ENCODE measurements at places on chromosomes 2 and 18.

GRCh38 chr2:126244937-126245336 is 411.0 kb upstream of the GYPC start:
- DNase-seq: no peak

- no peak for DNase-seq
Observed at GRCh38 chr2:139773720-139774277, 993.6 kb upstream of the NXPH2 start.

DNA sequence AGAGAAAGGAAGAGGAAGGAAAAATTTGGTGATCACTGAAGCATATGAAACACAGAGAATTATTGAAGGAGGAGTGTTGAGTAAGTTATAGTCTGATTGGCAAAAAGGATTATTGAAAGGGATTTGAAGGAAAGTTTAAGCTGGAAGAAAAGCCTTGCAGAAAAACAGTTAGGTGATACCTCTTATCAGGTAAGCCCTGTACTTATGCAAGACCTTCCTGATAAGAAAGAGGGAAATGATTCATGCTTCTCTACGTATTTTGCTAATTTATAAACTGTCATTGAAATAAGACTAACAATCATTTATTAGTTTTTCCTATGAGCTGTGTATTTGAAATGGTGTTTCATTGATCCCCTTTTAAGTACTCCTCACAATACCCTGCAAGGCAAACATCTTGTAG is 793.9 kb upstream of the NRXN1 start:
- DNase-seq: no peak

DNA sequence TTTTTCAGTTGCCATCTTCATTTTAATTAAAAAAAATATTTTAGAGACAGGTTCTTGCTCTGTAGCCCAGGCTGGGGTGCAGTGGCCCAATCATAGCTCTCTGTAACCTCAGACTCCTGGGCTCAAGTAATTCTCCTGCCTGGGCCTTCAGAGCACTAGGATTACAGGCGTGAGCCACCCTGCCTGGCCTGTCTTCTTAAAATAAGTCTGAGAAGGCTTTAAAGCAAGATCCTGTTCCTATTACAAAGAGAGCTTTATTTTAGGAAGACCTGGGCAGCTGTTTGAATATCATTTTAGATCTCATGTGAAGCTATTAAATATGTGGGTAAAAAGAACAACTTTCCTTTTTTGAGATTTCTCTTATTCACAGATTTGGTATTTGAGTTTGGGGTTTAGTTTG is 1.5 kb downstream of the FAM228A start:
- no peak for DNase-seq

GRCh38 chr18:6434987-6435709 is 20.4 kb upstream of the L3MBTL4 start:
- no peak for DNase-seq

GRCh38 chr2:238159071-238159539 is 335 bp downstream of the ERFE start:
- DNase-seq: no peak

DNA sequence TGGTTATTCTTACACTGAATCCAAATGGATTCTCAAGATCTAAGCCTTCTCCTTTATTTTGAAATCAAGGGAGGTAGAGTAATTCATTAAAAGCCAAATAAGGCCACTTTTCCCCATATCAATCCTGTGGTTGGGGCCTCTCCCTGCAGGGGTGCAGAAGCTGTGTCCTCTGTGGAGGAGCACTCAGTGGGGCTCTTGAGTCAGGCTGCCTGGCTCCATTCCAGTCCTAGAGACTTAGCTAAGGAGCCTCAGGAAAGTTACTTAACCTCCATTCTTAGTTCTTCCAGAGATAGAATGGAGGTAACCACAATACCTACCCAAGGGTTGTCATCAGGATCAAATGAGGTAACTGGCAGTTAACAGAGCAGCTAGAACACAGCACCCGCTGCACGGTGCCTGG is 564.3 kb downstream of the CMPK2 start:
- DNase-seq: no peak

GRCh38 chr2:10556271-10557140 is 108.4 kb upstream of the ODC1 start:
- DNase-seq: no peak

DNA sequence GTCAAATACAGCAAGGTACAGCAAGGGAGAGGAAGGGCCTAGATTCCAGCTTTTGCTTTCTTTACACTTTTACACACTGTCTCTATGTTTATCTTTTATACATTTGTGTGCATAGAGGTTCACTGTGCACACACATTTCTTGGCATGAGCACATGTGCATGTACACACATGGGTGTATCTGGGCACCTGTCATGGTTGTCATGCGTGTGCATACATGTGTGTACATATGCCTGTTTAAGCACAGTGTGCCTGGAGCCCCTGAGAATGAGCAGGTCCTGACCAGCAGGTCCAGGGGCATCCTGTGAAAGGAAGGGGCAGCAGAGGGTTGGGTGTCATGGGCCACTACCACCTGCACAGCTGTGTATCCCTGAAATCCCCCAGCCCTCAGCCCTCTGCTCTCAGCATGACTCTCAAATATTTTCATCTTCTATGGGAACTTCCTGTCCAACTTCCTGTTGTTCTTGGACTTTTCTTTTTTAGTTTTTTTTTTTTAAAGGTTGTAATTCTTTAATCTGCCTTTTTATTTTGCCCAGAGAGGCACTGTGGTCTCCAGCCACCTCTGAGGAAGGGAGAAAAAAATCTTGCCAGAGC is 97.0 kb upstream of the EPAS1 start:
- DNase-seq: no peak

GRCh38 chr2:1482253-1482675 is 69.0 kb downstream of the TPO start:
- no peak for DNase-seq

DNA sequence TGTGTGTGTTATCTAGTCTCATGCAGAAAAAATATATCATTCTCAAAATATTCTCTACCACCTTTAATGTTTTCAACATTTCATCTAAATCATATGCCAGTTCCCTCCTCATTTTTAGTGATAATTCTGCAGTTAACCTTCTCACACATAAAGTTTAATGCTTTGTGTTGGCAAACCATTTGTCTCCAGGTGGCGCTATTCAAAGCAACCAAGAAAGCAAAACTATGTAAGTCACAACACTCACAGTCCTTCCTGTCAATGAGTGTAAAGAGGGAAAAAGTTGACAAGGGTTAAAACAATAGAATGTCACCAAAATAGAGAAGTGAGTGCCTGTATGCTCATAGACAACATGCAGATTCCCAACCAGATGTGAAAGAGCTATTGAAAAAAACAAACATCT is 961.6 kb upstream of the LRRTM1 start:
- DNase-seq: peak; percentile 6

DNA sequence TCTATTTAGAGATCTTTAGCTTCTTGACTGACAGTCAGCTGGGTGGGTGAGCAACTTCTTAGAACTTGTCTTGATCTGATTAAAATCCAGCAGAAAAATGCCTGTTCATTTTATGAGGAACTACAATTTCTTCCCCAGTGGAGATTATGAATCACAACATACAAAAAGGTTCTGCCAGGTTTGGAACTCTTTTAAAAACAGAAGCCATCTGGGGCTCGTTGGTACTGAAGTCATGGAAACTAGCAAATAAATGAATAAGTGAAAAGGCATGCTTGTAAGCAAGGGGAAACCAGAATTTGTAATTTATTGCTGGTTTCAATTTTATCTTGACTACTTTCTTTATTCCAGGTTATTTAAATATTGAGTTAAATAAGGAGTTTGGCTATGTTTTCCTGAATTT is 767.4 kb downstream of the MBD2 start:
- DNase-seq: no peak
